ENCODE measurements at places on chromosomes 7 and 10. TPM values are rescaled to one million over a fixed set of nuclear protein-coding genes. Genes with fewer than 3 reads are reported as not detected.

- H3K36me3 ChIP-seq = no peaks in the 10 kb centered on the region
- H3K27ac ChIP-seq = no peak overlapping the region
- no peak for DNase-seq
- H3K27me3 ChIP-seq = peaks cover 2% of the 10 kb centered on the region
- no peak overlapping the region for H3K4me3 ChIP-seq
Observed at GRCh38 chr10:10600004-10600403, 417.7 kb upstream of the CELF2 start.

- no peaks in the 10 kb centered on the region for H3K36me3 ChIP-seq
- peaks cover 62% of the 10 kb centered on the region for H3K4me1 ChIP-seq
- peak overlapping the region; percentile 97 for H3K4me3 ChIP-seq
- H3K27ac ChIP-seq = peak overlapping the region; percentile 100
- no peaks in the 10 kb centered on the region for H3K27me3 ChIP-seq
Observed at GRCh38 chr7:123749537-123749857, 694 bp upstream of the WASL start.

Gene KCTD7
- 15.2 TPM for total RNA-seq

DNA sequence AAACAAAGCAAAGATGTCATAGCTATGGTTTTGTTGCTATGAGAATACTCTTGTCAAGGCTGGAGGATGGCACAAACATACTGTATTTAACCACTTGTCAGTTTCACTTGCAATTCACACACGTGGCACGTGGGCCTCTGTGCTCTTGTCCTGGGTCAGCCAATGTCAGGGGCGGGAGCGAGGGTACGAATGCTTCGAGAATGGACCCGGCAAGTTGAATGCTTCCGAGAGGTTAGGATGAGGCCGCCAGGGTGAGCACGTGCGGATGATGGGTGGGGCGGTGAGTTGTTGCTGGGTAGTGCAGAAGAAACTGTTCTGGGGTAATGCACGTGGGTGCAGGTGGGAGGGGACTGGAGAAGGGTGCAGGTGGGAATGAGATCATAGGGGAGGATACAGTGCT lies 10.4 kb upstream of the OCM2 start:
- no peaks in the 10 kb centered on the region for H3K36me3 ChIP-seq
- H3K4me3 ChIP-seq = no peak overlapping the region
- no peaks in the 10 kb centered on the region for H3K4me1 ChIP-seq
- peaks cover 42% of the 10 kb centered on the region for H3K27me3 ChIP-seq
- no peak for DNase-seq

DNA sequence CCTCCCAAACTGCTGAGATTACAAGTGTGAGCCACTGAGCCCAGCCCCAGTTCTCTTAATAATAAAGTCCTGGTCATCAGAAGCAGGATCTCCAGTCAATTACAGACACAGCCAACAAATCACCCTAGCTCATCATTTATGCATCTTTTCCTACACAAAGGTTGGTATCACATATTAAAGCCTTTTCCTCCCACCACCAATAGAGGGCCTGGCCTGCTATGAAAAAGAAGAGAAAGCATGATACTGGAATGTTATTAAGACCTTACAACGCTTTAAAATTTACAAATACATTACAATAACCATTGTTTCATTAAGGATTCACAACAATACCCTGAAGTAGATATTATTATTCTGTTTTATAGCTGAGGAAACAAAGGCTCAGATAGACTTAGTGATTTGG lies 25.9 kb downstream of the VAX1 start:
- no peak overlapping the region for H3K4me3 ChIP-seq
- H3K4me1 ChIP-seq = no peaks in the 10 kb centered on the region
- H3K27me3 ChIP-seq = peaks cover 59% of the 10 kb centered on the region

Gene CALHM3
- not detected for total RNA-seq

- no peaks in the 10 kb centered on the region for H3K27me3 ChIP-seq
- no peak for DNase-seq
- H3K27ac ChIP-seq = no peak overlapping the region
- no peak overlapping the region for H3K4me3 ChIP-seq
- H3K36me3 ChIP-seq = peaks cover 2% of the 10 kb centered on the region
- H3K4me1 ChIP-seq = peaks cover 7% of the 10 kb centered on the region
Observed at GRCh38 chr10:21260066-21260465, 265.4 kb downstream of the SKIDA1 start.

- peaks cover 2% of the 10 kb centered on the region for H3K4me1 ChIP-seq
- H3K27me3 ChIP-seq = no peaks in the 10 kb centered on the region
- H3K4me3 ChIP-seq = no peak overlapping the region
- H3K36me3 ChIP-seq = no peaks in the 10 kb centered on the region
Observed at GRCh38 chr7:33432821-33433220, 303.5 kb downstream of the BBS9 start.

Gene FAM25A
- total RNA-seq = not detected

DNA sequence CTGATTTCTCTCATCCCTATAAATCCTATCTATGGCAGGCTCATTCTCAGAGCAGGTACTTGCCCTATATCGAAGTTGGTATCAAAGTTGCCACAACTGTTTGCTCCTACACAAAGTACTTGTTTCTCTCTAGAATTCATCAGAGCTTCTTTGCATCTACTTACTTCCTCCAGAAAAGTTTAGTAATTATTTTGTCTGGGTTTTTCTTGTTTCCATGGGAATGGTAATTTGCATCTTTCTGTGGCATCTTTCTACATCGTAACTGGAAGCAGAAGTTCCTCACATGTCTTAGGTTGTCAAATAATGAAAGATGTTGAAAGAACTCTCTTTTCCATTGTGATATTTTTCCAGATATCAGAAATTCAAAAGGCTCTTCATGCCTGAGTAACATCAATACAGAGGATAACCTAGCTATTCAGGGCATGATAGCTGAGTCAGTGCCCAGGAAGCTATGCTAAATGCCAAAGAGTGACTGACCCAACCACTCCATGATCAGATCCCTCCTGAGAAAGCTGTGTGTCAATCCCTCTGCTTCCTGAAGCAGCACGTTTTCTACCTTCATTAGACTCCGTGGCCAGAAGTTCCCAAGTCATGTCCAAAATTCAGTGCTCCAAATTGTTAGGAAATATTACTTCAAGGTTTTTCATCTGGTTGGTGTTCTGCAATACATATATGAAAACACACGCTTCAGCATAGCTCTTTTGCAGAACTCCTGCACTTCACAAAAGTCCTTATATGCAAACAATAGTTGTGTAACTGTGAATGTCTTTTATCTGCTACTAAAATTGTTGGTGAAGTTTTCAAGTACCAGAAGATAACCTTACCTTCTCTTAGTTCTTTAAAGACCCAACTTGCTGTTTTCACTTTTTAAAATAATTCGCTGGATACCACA lies 216.5 kb downstream of the VTI1A start:
- no peak for DNase-seq
- no peak overlapping the region for H3K4me3 ChIP-seq
- H3K27me3 ChIP-seq = no peaks in the 10 kb centered on the region
- peaks cover 13% of the 10 kb centered on the region for H3K36me3 ChIP-seq

GRCh38 chr10:97898429-97898828 lies 48.8 kb downstream of the GOLGA7B start:
- no peak for DNase-seq
- no peaks in the 10 kb centered on the region for H3K36me3 ChIP-seq
- no peak overlapping the region for H3K4me3 ChIP-seq
- H3K4me1 ChIP-seq = no peaks in the 10 kb centered on the region
- H3K27ac ChIP-seq = no peak overlapping the region
- H3K27me3 ChIP-seq = peaks cover 41% of the 10 kb centered on the region

- no peak overlapping the region for H3K27ac ChIP-seq
- H3K4me3 ChIP-seq = no peak overlapping the region
- peaks cover 2% of the 10 kb centered on the region for H3K27me3 ChIP-seq
- H3K4me1 ChIP-seq = peaks cover 8% of the 10 kb centered on the region
- no peaks in the 10 kb centered on the region for H3K36me3 ChIP-seq
- DNase-seq = no peak
Observed at GRCh38 chr10:129871966-129872365, 92.1 kb downstream of the EBF3 start.

DNA sequence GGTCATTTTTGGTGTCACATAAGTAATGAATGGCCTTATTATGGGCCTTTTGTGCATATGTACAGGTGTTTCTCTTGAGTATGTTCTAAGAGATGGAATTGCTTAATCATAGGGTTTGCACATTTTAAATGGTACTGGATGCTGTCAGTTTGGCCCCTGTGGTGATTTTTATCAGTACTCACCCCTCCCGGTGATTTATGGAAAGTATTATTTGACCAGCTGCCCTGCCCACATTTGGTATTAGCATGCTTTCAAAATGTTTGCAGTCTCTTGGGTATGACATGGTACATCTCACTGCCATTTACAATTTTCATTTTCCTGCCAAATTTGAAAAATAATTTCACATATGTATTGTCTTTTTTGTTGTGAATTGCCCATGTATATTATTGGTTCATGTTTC lies 427.7 kb downstream of the LRMDA start:
- no peaks in the 10 kb centered on the region for H3K36me3 ChIP-seq
- H3K4me3 ChIP-seq = no peak overlapping the region
- no peak overlapping the region for H3K27ac ChIP-seq
- H3K27me3 ChIP-seq = peaks cover 30% of the 10 kb centered on the region

DNA sequence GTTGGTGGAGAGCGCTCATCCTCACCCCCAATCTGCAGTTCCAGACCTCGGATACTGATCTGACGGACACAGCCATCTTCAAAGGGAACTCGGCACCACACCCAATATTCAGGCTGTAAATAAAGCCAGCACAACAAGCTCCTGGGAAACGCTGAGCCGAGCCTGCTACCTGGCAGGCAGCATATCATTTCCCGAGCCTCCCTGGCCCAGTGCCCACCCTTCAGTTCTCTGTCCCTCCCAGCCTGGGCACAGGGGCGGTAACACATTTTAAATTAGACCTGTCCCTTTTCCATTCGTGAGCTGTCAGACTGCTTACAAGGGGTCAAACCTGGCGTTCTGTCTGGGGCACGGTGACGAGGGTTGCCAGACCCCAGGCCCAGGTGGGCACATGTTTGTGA lies 250.5 kb downstream of the ARHGAP12 start:
- no peak for DNase-seq
- H3K4me1 ChIP-seq = peaks cover 16% of the 10 kb centered on the region
- H3K27ac ChIP-seq = no peak overlapping the region
- no peaks in the 10 kb centered on the region for H3K27me3 ChIP-seq

DNA sequence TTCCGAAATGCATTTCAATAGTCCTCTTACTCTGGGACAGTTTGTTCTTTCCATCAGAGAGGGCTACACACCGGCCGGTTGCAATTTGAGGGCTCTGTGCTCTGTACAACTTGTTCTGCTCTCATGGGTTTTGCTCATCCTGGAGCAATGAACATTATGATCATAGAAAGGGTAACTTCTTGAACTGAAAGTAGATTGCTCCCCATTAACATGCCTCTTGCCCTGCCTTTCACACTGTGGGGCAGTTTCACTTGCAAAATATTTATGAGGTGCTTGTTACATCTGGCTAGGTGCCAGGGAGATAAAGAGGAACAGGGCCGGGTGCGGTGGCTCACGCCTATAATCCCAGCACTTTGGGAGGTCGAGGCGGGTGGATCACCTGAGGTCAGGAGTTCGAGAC lies 97.3 kb upstream of the MPP7 start:
- H3K4me3 ChIP-seq = no peak overlapping the region
- no peaks in the 10 kb centered on the region for H3K36me3 ChIP-seq
- H3K4me1 ChIP-seq = peaks cover 3% of the 10 kb centered on the region
- DNase-seq = no peak
- peaks cover 23% of the 10 kb centered on the region for H3K27me3 ChIP-seq

- H3K27ac ChIP-seq = peak overlapping the region; percentile 99
- DNase-seq = peak; percentile 51
- no peaks in the 10 kb centered on the region for H3K27me3 ChIP-seq
- H3K4me3 ChIP-seq = peak overlapping the region; percentile 98
Observed at GRCh38 chr7:87152897-87153641, 816 bp downstream of the DMTF1 start.

Gene NYAP1
- 8.2 TPM for total RNA-seq

DNA sequence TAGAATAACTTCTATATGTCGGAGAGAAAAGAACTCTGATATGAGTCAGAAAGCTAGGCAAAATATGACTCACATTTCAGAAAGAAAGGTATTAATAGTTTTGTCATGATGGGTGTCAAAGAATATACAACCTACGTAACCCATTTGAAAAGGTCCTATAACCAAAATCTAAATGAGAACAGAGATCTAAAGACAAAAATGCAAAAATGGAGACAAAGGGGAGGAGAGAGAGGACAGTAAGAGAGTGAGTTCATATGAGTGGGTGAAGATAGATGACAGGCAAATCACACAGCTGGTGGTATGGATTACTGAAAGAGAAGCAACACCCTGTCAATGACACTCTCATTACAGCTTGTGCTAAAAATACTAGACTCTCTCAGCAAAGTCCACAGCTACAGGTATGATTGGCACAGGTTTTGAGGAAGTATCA lies 25.6 kb downstream of the ANKMY2 start:
- DNase-seq = no peak
- H3K27ac ChIP-seq = no peak overlapping the region
- no peaks in the 10 kb centered on the region for H3K4me1 ChIP-seq
- H3K4me3 ChIP-seq = no peak overlapping the region
- no peaks in the 10 kb centered on the region for H3K27me3 ChIP-seq

Gene HHEX
- total RNA-seq = not detected

- H3K27me3 ChIP-seq = peaks cover 53% of the 10 kb centered on the region
- H3K4me1 ChIP-seq = peaks cover 1% of the 10 kb centered on the region
- no peak within 1 kb of the TSS for H3K27ac ChIP-seq
- no peak for DNase-seq
- H3K36me3 ChIP-seq = no peaks in the 10 kb centered on the region
Observed at GRCh38 chr10:127892743-127893142, at the start of gene CLRN3. Gene CLRN3 (minus strand): TSS chr10:127892941. CDS start chr10:127892784, 157 bp downstream.

Gene IRF5
- total RNA-seq = 0.90 TPM

Gene STRIP2
- total RNA-seq = 1.8 TPM

DNA sequence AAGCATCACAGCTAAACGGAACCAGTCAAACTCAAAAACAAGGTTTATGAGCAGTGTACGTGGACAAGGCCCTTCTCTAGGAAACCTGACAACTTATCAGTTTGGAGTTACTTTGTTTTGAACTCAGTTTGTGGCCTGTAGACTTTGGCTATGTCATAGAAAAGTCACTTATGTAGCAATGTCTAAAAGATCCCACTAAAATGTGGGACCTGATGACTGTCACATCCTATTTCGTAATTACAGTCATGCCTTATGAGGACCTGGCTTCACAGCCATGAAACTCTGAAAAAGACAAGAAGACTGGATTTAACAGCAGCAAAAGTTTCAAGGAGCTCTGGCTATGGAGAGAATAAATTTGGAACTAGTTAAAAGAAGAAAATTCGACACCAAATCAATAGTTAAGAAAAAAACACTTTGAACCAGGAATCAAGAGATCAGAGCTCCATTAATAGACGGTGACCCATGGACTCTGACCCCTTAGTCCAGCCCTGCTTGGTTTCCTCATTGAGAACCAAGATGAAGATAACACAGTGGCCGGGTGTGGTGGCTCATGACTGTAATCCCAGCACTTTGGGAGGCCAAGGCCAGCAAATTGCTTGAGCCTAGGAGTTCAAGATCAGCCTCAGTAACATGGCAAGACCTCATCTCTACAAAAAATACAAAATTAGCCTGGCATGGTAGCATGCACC lies 204.3 kb downstream of the SFMBT2 start:
- H3K27ac ChIP-seq = no peak overlapping the region
- no peak overlapping the region for H3K4me3 ChIP-seq
- H3K4me1 ChIP-seq = no peaks in the 10 kb centered on the region
- no peaks in the 10 kb centered on the region for H3K36me3 ChIP-seq
- H3K27me3 ChIP-seq = peaks cover 31% of the 10 kb centered on the region
- DNase-seq = no peak
